Activated CD4-positive, alpha-beta T cell treated with anti-CD3 and anti-CD28 coated beads, Interleukin-2, Interleukin-4, amounts not matched to agents 100 ng/mL and 50 ng/mL, durations not matched to agents 16 hours and 8 hours (primary cell): ENCODE measurements at places on chromosomes 4 and X.
A peak's percentile ranks its signal among the peaks of the same experiment; 100 is the strongest.

GRCh38 chrX:147832707-147833348, 78.9 kb upstream of the FMR1 start:
- no peak for DNase-seq

DNA sequence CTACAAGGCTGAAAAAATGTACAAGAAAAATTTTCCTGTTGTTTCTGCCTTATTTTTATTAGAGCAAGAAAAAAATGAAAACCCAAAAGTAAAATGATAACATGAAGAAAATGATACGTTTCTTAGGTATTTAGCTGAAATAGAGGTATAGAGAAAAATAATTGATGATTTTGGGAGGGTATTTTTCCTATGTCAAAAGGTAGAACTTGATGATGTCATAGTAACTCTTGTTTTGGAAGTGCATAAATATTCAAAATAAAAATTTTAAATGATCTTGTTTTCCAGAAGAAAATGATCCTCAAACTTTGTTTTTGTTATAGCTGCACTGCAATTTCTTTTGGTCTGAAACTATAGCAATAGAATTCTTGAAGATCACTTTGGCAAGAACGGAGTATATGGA, 608.8 kb upstream of the BOD1L1 start:
- no peak for DNase-seq

DNA sequence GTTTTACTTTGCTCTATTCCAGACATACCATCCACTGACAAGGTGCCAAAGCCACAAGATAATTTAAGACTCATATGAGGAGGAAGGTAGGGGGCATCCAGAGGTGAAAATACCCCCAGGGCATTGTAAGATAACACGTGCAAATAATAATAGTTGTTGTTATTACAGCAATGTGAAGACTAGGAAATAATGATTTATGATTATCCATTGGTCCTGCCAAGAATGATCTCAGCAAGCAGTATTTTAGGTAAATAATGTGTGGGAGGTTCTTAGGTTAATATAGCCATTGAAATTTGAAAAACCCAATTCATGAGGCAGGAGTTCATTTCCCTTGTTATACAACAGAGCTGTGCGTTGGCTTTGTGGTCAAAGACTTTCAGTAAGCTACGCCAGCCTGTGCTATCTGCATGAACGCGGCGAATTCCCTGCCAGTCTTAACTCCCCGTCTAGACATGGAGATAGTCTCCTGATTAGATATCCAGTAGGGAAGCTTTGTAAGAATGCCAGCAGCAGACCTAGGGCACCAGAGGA, 47.2 kb upstream of the MXRA5 start:
- DNase-seq = no peak

GRCh38 chr4:56973336-56973735, 4.1 kb downstream of the NOA1 start:
- no peak for DNase-seq

GRCh38 chrX:18701621-18702361, 5.7 kb upstream of the PPEF1 start:
- DNase-seq = no peak

- peak; percentile 15 for DNase-seq
Observed at GRCh38 chr4:98148856-98149255, 5.6 kb upstream of the STPG2 start.

DNA sequence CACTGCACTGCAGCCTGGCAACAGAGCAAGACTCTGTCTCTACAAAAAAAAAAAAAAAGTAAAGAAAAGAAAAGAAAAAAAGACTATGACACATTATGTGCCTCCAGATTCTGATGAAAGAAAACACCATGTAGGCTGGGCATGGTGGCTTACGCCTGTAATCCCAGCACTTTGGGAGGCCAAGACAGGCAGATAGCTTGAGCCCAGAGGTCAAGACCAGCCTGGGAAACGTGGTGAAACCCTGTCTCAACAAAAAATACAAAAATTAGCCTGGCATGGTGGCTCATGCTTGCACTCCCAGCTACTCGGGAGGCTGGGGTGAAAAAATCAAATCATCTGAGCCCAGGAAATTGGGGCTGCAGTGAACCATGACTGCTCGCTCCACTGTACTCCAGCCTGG, 19.4 kb downstream of the THOC2 start:
- DNase-seq = no peak
